Endodermal cell (in vitro differentiated cells): ENCODE measurements at places on chromosomes 4 and X. TPM values are rescaled to one million over a fixed set of nuclear protein-coding genes. Genes with fewer than 3 reads are reported as not detected.

The STPG2 gene
- total RNA-seq: 0.41 and 0.53 TPM in 2 replicates

The GPR82 gene
- total RNA-seq: not detected in 3 replicates

The NDP gene
- total RNA-seq: not detected in 2 replicates

The DRD5 gene
- total RNA-seq: 0.11 and 0.20 TPM in 2 replicates

GRCh38 chr4:52836120-52836519 is 26.0 kb upstream of the RASL11B start:
- DNase-seq: no peak

GRCh38 chrX:8306291-8306925 is 135.3 kb upstream of the VCX2 start:
- no peak for DNase-seq

DNA sequence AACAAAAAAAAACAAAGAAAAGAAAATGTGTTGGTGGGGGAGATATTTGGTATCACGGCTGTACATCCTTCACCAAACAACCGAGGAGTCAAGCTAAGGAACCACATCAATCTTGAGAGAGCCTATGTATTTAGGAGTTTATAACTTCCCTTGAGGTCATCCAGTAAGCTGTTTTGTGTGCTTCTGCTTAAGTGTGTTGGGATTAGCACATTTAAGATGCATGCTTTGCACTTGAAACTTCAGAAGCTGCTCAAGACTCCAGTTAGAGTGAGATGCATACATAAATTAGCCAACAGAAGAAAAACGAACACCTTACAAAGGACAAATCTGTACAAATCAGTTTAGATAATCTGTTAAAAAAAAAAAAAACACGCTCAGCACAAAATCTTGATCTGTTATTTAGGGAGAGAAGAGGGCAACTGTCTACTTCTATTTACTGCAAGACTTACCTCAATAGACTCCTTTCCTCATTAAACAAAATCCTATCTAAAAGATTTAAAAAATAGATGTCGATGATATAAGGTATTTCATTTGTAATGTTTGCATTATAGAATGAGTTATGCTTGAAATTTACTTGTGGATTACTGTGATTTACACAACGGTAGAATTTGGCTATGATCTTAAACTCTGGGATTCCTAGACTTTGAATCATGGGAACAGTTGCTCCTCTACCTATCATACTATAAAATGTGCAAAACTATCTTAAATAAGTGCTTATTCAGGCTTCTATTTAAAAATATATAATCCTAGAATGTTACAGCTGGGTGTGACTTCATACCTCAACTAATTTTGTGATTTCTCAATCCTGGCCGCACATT is 53.8 kb upstream of the NAP1L5 start:
- no peak for DNase-seq

- DNase-seq: no peak
These were observed 11.2 kb downstream of the MSX1 start for GRCh38 chr4:4870576-4871241.

- no peak for DNase-seq
These were observed 31.6 kb downstream of the IQCM start for GRCh38 chr4:149784018-149784417.

GRCh38 chrX:38871129-38872029 is 70.1 kb downstream of the MID1IP1 start:
- DNase-seq: no peak

- DNase-seq: no peak
These were observed 682.2 kb upstream of the AMOT start for GRCh38 chrX:113522814-113523213.

GRCh38 chrX:72705814-72706213 is 8.3 kb downstream of the PHKA1 start:
- DNase-seq: no peak

GRCh38 chr4:184672741-184673140 is 23.2 kb downstream of the PRIMPOL start:
- no peak for DNase-seq

- no peak for DNase-seq
These were observed 700.6 kb downstream of the NLGN4X start for GRCh38 chrX:5528057-5528456.

- DNase-seq: peak; percentile 74
These were observed 13.7 kb upstream of the PIGA start for GRCh38 chrX:15349046-15349445.

DNA sequence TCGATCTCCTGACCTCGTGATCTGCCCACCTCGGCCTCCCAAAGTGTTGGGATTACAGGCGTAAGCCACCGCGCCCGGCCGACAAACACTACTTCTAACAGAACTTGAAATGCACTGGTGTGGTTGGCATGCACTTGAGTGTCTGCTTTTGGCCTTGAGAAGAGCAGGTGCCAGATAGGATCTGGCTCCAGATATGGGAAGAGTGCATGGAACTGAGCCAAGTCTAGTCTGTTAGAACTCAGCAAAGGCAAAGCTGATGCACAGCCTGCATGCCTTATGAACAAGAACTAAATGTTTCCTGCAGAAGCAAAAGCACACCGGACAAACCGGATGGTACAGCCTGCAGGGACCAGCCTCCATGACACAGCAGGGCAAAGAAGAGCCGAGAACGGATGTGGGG is 35.1 kb upstream of the TBL1X start:
- DNase-seq: no peak

DNA sequence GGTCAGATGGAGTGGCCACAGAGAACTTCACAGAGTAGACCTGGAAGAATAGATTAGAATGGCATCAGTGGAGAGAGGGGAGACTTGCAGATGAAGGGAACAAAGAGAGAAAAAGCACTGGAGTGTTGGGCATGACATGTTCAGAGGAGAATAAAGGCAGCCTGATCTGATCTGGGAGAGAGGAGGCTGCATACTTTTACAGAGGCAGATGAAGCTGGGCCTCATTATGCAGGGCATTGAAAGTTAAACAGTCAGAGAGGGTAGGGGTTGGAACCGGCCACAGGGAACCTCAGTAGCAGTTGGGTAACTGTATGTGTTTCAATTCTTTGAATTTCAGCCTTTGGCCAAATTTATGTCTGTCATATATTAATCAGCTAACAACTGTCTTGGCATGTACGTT is 61.2 kb downstream of the SH3BGRL start:
- no peak for DNase-seq

GRCh38 chrX:14865201-14865600 is 7.7 kb downstream of the FANCB start:
- no peak for DNase-seq

GRCh38 chr4:5247735-5248134 is 196.5 kb downstream of the STK32B start:
- DNase-seq: no peak
